Adipocyte (in vitro differentiated cells): ENCODE measurements at places on chromosomes 5 and 9.

- DNase-seq: no peak
Measured at GRCh38 chr5:179918742-179919486, 11.2 kb upstream of the TBC1D9B start.

DNA sequence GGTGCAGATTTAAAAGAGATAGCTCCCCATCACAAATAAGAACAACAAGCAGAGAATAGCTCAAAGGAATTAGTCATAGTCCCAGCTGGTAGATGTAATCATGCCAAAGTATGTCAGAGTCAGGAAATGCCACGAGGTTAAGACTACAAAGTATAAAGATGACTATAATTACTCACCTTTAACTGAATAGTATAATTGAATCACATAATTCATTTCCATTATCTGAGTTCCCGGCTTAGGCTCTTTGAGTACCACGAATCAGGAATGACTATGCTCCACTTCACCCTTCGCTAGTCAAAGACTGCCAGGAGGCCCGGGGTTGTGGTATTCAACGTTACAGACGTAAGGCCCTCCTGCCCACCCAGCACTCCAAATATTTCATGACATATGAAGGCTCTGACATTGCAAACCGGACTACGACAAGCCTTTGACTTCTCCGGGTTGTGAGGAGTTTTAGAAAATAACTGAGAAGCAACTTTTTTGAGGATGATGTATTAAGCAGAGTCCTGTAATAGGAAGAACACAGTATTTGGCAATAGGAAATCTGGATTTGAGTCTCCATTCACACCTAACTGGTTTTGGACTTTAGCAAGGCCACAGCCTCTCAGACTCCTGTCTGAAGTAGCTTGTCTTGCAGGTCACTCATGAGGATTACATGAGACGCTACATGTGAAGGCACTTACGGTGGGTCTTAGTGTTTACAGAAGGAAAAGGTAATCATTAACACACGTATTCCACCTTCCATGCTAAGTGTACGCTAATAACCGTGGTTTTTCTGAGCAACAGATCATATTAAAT is 64.6 kb downstream of the ENC1 start:
- DNase-seq: peak; percentile 73

DNA sequence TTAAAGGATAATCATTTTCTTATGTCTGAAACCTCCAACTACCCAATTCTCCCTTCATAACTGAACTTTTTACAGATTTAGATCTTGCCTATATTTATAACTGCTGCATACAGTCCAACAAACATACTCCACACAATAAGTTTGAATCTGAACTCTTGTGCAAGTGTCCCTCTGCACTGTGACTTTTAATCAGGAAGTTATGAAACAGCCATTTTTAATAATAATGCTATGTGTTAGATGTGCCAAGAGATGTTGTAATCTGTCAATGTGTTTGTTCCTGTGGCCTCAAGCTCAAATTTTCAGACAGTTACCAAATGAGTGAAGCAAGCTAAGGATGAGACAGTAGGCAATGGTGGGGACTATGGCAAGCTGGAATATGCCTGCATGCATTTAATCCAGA is 57.6 kb upstream of the MTAP start:
- DNase-seq: peak; percentile 77

DNA sequence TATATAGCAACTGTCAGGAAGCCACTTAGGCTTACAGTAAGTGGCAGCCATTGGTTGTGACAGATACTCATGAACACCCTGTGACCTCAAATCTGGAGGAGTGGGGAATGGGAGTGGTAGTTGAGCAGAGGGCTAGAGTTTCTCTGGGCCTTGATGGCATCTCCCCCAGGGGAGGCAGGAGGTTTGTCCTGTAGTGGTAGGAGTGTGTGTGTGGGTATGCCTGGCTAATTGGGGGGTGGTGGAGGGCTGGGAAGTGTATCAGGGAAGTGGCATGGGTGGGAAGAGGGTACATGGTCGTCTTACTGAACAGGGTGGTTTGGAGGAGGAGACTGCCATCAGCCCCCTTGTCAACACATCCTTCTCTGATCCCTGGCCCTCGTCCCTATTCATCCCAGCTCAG is 71.5 kb downstream of the PSD2 start:
- DNase-seq: no peak

- DNase-seq: peak; percentile 18
Measured at GRCh38 chr5:54959673-54960418, 25.5 kb downstream of the ESM1 start.

- no peak for DNase-seq
Measured at GRCh38 chr9:126058011-126058531, 268.6 kb upstream of the MVB12B start.

DNA sequence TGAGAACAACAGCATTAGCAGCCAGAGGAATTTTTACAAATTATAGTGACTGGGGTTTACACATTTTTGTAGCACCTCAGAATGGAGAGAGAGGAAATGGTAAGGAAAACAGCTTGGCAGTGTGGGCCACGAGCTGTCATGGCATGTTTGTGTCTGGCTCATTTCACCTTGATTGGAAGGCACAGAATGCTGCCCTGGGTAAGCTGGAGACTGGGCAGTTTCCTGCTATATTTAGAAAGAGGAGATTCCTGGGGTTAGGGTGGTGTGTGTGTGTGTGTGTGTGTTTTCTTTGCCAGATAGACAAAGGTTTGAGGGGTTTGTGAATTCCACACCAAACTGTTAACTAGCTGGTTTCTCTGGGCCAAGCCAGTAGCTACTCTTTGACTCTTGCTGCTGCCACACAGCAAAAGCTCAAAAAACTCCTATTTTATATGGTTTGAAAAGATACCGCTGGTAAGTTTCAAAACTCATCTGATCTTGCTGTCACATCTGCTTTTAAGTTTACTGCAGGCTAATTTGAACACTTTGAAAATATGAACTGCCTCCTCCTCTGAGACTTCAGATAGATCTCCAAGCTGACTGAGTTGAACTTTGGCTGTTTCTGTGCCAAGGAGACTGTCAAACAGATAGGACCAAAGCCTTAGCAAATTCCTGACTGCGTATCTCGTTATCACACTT is 9.1 kb downstream of the ARHGAP26 start:
- DNase-seq: peak; percentile 74

GRCh38 chr5:95841914-95842812 is 19.6 kb upstream of the GLRX start:
- peak; percentile 54 for DNase-seq

- no peak for DNase-seq
Measured at GRCh38 chr9:38085308-38085707, 16.3 kb upstream of the SHB start.
